ENCODE measurements at places on chromosomes 7 and 10.

DNA sequence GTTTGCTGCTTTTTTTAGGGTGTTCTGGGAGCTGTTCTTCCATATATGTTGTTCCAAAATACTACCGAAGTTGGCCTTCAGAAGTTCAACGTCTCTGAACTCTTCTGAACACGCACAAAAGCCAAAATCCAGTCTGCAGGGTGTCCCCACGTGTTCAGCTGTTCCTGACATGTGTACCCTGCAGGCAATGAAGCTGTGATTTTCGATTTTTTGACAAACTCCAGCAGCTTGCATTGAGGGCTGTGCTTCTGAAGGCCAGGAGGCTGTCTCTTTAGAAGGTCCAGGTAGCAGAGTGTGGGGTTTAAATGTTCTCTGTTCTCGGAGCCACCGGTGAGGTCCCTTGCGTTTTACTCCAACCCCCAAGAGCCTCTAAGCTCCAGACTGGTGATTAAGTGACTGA, 145.0 kb downstream of the PRPF18 start:
- no peak for DNase-seq

GRCh38 chr10:51501396-51501795, 198.0 kb downstream of the CSTF2T start:
- DNase-seq: no peak

- no peak for DNase-seq
These were observed 369.2 kb upstream of the KLF6 start for GRCh38 chr10:4154191-4154715.

- no peak for DNase-seq
These were observed at the start of gene CDHR1 for GRCh38 chr10:84194424-84195043. Gene CDHR1, plus strand, starts transcription at chr10:84194537. Its CDS starts 224 bp downstream, at chr10:84194761.

DNA sequence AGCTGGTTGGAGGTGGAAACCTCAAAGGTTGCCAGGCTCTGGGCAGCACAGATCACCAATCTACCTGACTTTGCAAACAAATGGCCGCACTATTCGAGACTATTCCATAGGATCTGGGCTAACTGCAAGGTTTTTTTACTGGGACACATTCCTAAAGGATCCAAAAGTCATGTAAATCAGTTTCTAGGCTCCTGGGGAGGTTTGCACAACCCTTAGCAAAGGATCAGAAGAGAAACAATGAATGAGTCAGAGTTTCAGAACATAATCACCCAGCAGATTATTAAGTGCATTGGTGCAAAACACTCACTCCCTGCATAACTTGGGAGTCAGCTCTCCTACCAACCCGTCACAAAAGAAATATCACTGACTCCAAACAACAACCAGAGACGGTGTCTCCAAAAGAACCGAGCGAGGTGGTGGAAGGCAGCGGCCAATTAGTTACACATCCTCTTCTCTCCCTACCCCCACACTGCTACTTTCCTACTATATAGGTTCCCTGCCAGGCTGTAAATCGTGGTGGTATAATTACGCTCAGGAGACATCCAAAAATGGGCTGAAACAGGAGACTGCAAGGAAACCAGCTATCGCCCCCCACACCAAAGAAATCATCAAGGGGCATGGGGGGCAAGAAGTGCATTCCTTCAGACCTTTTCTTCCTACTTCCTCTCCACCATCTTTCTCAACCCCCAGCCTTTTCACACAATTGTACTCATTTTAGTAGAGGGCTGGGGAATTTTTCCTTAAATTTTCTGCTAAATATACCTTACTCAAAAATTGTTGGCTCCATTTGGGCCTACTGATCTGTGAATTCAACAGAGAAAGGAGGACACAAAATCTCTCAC, 3.2 kb downstream of the UBE2H start:
- peak; percentile 92 for DNase-seq

DNA sequence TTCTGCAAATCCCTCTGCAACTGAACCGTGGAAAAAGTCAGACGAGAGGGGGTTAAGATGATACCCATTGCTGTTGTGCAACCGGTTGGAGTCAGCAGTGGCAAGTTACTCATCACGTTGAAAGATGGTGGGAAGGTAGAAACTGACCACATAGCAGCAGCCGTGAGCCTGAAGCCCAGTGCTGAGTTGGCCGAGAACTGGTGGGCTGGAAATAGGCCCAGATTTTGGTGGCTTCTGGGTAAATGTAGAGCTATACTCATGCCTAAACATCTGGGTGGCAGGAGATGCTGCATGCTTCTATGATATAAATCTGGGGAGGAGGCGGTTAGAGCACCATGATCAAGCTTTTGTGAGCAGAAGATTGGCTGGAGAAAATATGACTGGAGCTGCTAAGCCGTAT, 78.6 kb downstream of the ARL5B start:
- DNase-seq: peak; percentile 99

DNA sequence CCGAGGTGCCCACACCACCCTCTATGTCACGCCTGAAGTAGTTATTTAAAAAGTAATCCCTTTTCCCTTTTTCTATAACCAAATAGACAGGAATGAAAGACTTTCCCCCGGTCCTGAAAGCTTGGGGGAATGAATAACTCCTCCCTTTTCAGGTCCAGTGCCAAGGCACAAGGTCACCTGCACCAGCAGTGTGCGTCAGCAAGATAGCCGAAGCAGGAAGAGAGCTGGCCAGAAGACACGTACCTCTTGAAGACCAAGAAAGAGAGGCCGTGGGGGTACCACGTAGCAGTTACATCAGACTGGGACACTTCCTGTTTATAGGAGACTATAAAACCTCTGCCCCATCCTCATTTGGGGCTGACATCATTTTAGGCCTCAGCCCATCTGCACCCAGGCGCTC, 10.7 kb upstream of the AKR1B1 start:
- no peak for DNase-seq

Measured in fibroblast of mammary gland (primary cell).